ENCODE measurements at places on chromosomes 12 and 14.

DNA sequence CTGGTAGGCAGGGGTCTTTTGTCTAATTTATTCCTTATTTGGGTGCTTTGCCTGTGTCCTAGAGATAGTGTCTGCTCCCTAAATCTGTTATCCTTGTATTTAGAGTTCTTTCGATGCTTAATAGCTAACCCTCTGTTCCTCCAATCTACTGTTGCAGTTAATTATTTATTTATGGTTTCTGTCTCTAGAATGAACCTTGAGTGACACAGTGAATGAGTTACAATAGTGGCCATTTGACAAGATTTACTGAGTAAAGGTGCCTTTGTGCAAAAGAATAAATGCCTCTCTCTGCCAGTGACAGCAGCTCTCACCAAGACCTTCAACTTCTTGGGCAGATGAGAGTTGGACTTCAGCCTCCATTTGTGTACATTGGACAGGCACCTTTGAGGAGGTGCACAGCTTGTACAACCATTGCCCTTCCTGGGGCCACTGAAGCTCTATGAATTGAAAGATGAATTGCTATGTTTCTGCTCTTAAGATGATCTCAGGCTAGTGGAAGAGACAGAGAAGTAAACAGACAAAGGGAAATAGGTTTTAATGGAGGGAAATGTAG lies 165.9 kb downstream of the DERA start:
- DNase-seq = no peak

GRCh38 chr14:55951341-55952206 lies 166.6 kb upstream of the PELI2 start:
- no peak for DNase-seq

DNA sequence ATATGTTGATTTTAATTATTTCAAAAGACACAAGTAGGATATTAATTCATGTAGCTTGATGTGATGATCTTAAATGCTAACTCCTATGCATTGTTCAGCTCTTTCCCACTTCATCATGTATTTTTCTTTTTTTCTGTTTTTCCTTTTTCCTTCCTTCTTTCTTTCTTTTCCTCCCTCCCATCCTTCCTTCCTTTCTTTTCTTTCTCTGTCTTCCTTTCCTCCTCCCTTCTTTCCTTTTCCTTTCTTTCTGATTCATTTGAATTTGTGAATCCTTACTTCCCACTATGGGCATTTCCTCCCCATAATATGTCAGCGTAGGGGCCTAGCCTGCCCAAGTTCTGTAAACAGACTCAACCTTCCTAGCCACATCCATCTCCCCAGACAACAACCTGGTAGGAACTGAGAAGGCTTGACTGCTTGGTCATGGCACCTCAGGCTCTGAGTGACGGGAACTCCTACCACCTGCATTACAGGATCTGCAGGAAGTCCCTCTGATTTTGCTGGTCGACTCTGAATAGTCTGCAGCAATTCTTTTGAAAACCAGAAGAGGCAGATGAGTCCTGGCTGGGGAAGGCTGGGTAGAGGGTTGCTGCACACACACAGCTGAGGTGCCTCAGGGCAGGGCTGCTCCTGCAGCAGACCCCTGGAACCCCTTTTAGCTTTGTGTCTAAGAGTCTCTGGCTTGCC lies 33.4 kb upstream of the BHLHE41 start:
- DNase-seq = no peak

DNA sequence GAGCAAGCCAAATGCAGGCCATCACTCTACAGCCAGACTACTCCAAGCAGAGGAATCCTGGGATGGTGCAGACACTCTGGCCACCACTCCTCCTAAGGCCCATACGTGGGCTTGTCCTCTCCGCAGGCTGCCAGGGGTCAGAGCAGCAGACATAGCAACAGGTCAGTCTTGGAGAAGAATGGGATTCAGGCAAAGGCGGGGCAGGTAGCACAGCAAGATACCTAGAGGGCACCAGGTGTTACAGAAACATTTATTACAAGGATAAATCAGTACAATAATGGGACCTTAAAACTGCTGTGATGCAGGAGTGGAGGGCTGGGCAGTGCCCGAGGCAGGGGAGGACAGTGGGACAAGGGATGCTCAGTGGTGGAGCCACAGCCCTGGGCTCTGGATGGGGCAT lies 20.3 kb downstream of the SYNDIG1L start:
- no peak for DNase-seq

DNA sequence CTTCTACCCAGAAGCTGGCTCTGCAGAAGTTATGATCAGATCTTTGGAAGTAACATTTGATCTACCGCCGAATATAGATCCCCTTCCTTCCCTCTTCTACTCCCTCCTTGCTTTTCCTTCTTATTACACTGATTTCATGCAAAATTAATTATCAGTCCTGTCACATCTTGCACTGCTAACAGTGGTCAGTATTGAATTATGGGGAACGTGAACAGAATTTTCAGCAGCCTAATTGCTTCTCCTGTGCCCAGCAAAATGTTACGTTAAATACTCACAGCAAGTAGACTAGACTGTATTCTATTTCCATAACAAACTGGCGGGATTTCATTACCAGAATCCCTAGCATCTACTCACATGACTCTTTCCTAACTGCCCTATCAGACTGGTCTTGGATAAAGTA lies 596.9 kb downstream of the DIO2 start:
- no peak for DNase-seq

GRCh38 chr12:28610401-28611114 lies 420.3 kb downstream of the CCDC91 start:
- DNase-seq = no peak

DNA sequence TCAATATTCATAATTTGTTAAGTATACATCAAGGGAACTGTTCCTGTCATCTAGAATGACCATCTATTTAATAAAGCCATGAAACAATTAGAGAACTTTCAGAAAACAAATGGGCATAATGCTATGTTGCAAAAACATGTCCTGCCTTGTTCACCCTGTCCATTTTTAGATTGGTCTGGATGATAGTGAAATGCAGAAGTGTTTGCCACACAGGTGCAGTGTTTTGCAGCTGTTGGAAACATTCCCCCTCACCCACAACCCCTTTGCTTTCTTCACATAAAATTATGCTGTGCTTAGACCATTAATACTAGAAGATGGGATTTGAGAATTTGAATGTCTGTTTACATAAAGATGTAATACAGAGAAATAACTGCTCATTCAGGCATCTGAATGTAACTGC lies 36.5 kb downstream of the LEMD3 start:
- DNase-seq = no peak

DNA sequence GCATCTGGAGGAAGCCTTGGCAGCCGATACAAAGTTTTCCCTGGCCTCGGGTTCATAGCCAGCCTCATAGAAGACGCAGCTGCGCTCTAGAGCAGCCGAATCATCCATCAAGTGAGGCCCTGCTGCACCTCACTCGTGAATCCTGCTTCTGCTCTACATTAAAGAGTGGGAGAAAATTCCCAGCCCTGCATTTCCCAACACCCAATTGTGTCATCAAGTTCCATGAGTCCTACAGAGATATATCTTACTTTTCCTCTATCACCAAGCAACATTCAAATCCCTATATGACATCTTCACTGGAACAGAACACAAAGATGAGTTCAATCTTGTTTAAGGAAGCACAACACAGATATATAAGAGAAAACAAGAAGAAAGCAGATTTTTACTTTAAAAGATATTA lies 139.3 kb downstream of the TTC7B start:
- DNase-seq = no peak

- no peak for DNase-seq
Measured at GRCh38 chr12:42130672-42131402, 13.8 kb downstream of the GXYLT1 start.

DNA sequence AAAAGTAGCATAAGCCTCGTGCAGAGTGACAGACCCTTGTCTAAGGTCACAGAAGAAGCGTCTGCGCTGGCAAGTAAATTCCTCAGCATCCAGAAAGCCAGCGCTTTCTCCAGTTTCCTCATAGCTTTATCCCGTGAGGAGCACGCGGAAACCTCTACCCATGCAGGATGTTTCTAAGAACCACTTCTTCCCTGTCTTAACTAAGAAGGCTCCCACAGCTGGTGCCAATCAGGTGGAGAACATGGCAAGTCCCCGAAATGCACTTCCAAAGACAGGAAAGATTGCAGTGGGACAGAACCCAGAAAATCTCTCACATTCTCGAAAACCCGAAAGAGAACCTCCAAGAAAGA lies 968 bp upstream of the ARID4A start:
- no peak for DNase-seq

DNA sequence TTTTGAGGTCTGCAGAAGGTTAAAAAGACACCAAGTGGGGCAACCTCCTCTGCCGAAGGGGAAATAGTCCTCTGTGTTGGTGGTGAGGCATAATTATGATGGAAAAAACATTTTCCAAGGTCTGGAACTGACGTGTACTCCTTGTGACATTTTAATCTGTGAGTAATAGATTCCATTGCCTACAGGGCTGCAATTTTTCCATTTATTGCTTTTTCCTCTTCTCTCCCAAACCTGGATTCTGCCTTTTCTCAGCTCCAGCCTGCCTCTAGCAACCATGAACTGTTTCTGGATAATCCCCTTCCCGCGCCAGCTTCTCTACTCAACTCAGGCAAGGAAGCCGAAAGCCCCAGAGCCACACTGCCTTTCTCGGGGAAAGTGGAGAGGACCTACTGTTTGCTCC lies 230.1 kb upstream of the PLXNC1 start:
- DNase-seq = no peak

DNA sequence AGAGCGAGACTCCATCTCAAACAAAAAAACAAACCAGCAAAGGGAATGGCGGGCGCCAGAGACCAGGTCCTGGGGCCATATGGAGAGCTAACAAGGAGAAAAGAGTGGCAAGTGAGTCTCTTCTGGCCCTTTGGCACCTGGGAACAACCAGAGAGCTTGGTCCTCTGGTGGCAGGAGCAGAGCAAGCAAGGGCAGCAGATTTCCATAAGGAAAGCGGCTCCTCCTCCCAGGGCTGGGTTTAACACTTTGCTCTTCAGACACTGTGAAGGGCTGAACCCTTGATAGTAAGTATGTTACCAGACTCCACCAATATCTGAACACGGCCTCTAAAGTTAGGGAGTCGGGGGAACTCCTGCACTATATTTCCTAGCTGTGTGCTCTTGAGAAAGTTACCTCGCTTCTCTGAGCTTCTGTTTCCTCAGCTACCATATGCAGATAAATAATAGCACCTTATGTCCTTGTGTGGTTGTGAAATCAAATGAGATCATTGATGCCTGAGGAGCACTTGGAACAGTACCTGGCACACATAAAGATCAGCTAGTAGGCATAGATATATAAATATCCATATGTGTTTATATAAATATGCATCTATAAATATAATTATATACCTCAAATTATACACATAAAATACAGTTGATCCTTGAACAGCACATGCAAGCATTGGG lies 33.4 kb upstream of the PLEKHG6 start:
- no peak for DNase-seq

DNA sequence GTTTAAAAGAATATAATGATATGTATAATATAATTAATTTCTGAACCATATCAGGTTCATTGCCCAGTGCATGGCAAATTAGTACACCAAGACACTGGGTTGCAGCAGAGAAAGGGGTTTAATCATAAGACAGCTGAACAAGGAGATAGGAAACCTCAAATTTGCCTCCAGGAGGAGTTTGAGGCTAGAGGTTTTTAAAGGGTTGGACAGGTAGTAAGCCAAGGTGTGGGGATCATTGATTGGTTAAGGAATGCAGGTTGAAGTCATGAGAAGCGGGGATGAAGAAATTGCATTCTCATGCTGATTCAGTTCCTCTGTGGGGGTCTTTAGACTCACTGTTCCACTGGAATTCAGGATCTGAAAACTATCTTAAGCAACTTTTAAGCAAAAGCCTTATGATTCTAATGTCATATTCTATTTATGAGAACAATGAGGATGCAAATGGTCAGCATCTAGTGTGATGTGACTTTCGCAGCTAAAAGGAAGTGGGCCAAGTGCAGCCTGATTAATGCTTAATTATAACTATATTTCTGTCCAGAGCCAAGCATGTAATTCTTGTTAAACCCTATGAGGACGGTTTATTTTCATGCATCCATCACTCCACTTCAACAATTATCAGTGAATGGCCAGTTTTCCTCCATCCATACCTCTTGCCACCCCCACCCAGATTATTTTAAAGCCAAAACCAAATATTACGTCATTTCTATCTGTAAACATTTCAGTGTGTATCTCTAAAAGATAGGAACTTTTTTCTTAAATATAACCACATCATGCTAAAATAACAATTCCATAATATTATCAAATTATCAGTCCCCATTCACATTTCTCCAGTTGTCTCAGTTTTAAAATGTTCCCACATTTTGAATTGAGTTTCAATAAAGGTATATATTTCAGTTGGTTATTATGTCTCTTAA lies 14.9 kb downstream of the RNF212B start:
- no peak for DNase-seq

GRCh38 chr12:132422381-132423043 lies 67.4 kb upstream of the FBRSL1 start:
- DNase-seq = no peak

- no peak for DNase-seq
Measured at GRCh38 chr14:69468949-69469348, 15.6 kb upstream of the PLEKHD1 start.

- DNase-seq = no peak
Measured at GRCh38 chr14:90319173-90319572, 12.6 kb downstream of the NRDE2 start.

- no peak for DNase-seq
Measured at GRCh38 chr12:86666316-86666715, 410.1 kb upstream of the MGAT4C start.

- no peak for DNase-seq
Measured at GRCh38 chr14:50335989-50336824, 24.1 kb downstream of the DMAC2L start.

GRCh38 chr12:31574803-31575575 lies 15.9 kb downstream of the DENND5B start:
- no peak for DNase-seq

GRCh38 chr12:52296572-52297215 lies 5.4 kb upstream of the KRT81 start:
- DNase-seq = no peak

GRCh38 chr12:19847294-19848059 lies 408.2 kb downstream of the AEBP2 start:
- DNase-seq = no peak

DNA sequence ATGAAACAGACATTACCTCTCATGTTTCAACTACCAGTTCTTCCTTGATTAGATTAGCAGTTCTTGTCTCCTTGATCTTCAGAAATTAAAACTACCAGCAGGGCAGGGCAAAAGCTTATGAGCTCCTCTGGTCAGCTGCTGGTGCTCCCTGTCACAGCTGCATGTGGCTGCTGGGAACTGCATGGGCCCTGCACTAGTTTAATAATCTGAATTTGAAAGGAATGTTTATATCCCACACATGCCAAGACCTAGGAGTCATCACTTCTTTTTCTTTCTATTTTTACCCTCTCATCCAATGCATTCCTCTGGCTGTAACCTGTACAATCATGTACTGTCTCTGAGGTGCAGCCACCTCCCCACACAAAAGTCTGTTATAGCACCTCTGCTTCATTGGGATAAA lies 73.9 kb downstream of the ARMH4 start:
- DNase-seq = no peak

GRCh38 chr12:58804749-58805148 lies 115.6 kb downstream of the LRIG3 start:
- no peak for DNase-seq

GRCh38 chr14:33811721-33812120 lies 139.2 kb downstream of the EGLN3 start:
- DNase-seq = no peak

Measured in NCI-H2081 treated with DMSO at 0.1 percent for 48 hours (cell line).